ENCODE measurements at places on chromosomes 4 and X.

- DNase-seq = no peak
These were observed 83.7 kb upstream of the GC start for GRCh38 chr4:71867598-71867997.

GRCh38 chr4:18250564-18250963 is 229.0 kb upstream of the LCORL start:
- DNase-seq = no peak

GRCh38 chr4:169818063-169818679 is 60.4 kb upstream of the HPF1 start:
- DNase-seq = no peak

- DNase-seq = no peak
These were observed 370.0 kb downstream of the GPAT3 start for GRCh38 chr4:83905952-83906351.

DNA sequence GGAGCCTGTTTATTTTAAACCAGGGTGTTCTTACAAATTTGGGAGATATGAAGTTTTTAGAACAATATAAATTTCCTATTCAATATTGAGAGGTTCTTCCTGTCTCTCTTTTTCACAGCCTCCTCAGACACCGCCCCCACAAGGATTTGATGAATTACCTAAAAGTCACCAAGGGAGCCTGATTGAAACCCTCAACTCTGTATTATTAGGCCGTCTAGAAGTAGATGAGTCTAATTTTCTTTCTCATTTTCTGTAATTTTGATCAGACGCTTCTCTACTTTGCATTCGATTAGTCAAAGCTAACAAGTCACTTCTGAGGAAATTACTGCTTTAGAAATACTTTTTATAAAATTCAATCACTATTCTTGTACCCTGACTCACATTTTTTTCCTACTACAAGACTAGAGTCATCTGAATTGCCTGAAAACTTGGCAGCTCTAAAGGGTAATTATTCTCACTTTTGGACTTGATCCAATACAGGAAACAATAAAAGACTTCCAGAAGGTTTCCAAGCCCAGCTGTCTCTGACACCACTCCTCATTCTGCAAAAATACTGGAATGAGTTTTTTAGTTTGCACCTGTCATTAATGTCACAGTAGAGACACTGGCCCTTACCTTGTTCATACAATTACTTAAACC is 111.2 kb downstream of the ELOVL6 start:
- DNase-seq = no peak
